ENCODE measurements at places on chromosomes 1 and 21.

DNA sequence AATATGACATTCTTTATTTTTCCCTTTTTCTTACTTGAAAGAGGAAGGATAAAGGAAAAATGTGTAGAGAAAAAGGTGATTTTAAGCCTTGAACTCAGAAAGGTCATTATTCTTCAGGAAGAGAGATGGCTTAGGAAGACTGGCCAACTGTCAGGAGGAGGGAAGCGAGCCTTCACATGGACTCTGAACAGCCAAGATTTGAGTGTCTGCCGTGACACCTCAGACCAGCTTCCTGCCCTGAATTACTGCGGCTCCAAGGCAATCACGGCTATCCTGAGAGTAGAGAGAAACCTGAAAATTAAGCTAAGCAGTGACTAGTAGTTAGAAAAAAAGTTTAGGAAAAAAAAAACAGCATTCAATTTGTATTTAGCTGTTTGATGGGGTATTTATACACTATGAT, 314.7 kb downstream of the KCNH1 start:
- DNase-seq, result no peak

DNA sequence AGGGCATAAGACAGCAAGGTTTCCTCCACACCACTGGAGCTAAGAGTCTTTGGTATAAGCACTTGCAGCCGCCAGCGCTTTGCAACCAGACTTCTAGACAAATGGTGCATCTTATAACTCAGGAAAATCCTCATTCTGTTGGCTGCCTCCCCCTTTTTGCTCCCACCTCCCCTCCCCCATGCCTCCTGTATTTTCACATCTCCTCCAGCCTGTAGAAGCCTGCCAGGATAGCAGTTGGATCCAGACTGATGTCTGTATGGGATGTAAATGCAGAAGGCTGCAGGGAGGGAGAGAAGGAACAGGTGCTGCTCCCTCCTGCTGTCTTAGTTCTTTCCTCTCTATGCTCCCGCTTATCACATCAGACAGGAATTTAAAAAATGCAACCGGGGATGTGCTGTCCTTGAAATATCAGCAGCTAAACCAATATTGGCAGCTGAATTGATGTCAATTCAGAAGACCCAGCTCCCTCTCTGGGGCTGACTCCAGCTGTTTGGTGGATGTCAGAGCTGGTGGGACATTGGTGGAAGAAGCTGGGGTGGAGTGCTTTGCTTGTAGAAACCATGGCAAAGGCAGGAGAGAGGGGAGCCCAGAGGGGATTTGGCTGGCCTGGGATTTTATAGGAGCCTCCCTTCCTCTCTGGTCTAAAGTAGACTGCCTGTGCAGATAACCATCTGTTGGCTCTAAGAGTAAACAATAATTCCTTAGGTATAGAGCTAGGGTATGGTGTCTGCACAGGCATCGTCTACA, 53.5 kb downstream of the NFASC start:
- DNase-seq, result no peak

DNA sequence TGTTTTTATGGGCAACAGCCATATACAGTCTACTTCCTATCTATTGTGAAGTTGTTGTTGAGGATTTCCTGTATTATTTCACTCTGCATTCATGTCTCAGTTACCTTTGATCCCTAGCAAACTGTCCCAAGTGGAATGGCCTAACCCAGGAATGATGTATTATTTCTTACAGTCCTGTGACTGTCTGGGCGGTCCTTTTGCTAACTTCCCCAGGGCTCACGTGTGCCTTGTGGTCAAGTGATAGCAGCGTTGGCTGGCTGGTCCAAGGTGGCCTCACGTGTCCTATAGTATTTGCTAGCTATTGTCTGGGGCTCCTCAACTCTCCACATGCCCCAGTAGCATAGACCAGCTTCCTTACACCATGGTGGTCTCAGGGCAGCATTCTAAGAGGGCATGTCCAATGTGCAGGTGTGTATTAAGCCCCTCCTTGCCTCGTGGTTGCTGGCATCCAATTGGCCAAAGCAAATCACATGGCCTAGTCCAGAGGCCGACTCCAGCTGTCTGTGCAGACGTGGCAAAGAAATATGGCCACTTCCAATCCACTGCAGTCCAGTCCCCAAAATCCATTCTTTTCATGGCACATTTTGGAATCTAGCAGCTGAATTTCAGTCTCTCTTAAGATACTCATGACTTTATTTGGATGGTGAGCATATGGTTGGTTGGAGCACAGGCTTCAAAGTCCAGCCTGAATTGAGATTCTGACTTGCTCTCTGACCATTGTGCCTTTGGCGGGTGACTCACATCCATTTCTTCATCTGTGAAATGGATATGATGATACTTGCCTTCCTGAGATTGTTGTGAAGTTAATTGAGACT, 94.1 kb downstream of the GALNT2 start:
- no peak for DNase-seq

- peak; percentile 86 for DNase-seq
Observed at GRCh38 chr21:20971296-20971921, 26.8 kb upstream of the NCAM2 start.

GRCh38 chr21:14962217-14962616, 102.6 kb downstream of the NRIP1 start:
- no peak for DNase-seq

DNA sequence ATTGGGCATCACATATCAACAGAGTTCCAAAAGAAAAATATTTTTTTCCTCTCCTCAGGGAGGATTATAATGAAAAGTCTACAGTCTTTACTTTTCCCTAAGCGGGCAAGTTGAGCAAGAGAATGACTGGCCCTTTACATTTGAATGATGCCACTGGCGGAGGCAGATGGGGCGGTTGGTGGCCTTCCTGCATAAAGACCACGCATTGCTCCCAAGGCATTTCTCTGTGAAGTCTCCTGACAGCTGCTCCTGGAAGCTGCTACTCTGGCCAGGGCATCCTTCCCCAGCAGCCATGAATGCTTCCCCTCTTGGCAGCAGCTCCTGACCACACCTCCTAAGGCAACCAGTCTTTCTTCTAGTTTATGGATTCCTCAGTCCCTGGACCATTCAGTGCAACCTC, 161.1 kb upstream of the RRP15 start:
- DNase-seq, result no peak

- DNase-seq, result no peak
Observed at GRCh38 chr1:240658312-240658960, 46.5 kb upstream of the GREM2 start.

DNA sequence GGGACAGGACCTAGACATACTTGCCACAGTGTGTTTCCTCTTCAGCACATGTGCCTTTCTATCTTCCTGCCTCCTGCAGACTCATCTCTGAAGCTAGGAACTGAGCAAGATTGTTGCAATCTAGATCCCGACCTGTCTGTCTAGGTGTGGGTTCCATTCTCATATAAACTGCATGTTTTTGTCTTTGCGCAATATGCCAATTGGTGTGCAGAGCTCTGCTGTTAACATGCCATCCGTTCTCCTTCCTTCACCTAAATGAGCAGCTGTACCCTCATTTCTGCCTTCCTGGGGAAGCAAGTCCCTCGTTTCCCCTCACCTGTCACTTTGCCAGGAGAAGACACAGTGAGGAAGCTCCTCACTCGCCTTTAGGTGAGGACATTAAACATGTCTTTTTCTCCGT, 55.5 kb downstream of the SLC35F3 start:
- DNase-seq, result no peak

DNA sequence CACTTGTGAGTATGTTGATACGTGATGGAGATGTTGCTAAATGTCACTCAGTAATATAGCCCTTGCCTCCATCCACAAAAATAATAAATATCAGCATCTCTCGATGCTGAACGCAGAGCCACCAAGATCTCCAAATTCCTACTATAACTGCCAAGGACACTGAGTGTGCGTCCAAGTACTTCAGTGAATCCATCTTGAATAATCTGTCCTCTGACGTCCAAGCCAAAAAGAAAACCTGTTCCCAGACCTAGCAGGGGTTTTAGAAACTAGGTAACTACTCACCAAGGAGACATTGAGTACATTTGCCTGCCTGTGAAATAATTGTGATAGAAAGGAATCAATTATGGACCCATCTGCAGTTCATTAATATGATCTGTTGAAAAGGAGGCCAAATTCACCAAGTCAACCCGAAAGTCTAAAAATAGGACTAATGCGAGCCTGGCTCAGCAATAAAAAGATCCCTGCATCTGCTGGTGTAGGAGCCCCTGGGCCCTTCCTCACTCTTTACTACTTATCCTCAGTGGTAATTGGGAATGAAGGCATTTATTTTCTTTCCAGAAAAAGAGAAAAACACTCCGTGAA, 226.9 kb upstream of the IRF2BP2 start:
- DNase-seq, result no peak

GRCh38 chr1:41902159-41902577, 16.6 kb downstream of the HIVEP3 start:
- DNase-seq, result no peak

DNA sequence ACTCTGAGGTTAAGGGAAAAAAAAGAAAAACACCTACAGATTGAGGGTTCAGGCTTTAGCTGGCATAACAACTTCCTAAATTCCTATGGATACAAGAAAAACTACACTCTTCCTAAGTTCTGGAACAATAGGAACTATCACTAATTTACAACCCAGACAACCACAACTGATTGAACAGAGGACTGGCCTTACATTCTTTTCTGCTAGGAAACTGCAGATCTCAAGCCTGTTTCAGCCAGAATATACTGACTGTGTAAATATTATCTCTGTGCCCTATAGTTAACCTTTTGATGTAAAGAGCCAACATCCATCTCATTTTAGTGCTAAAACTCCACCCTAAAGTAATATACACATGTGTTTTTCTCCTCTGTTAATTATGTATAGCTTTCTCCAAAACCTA, 1186.5 kb upstream of the TMPRSS15 start:
- DNase-seq, result no peak

- DNase-seq, result no peak
Observed at GRCh38 chr21:36384885-36385232, 333 bp upstream of the CHAF1B start.

GRCh38 chr1:40397258-40397657, 23.7 kb downstream of the SMAP2 start:
- no peak for DNase-seq

GRCh38 chr1:8032366-8032910, 6.3 kb upstream of the ERRFI1 start:
- DNase-seq, result no peak

DNA sequence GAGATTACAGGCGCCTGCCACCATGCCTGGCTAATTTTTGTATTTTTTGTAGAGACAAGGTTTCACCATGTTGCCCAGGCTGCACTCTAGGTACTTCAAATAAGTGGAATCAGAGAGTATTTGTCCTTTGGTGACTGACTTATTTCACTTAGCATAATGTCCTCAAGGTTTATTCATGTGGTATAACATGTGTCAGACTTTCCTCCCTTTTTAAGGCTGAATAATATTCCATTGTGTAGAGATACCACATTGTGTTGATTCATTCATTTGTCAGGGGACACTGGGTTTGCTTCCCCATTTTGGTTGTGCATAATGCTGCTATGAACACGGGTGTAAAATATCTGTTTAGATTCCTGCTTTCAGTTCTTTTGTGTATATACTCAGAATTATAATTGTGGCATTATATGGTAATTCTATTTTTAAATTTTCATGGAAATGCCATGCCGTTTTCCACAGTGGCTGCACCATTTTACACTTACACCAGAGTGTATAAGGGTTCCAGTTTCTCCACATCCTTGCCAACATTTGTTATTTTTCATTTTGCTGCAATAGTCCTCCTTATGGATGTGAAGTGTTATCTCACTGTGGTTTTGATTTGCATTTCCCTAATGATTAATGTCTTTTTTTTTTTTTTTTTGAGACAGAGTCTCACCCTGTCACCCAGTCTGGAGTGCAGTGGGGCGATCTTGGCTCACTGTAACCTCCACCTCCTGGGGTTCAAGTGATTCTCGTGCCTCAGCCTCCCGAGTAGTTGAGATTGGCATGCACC, 35.1 kb downstream of the IL6R start:
- no peak for DNase-seq

GRCh38 chr1:12370333-12370975, 140.6 kb downstream of the VPS13D start:
- no peak for DNase-seq

DNA sequence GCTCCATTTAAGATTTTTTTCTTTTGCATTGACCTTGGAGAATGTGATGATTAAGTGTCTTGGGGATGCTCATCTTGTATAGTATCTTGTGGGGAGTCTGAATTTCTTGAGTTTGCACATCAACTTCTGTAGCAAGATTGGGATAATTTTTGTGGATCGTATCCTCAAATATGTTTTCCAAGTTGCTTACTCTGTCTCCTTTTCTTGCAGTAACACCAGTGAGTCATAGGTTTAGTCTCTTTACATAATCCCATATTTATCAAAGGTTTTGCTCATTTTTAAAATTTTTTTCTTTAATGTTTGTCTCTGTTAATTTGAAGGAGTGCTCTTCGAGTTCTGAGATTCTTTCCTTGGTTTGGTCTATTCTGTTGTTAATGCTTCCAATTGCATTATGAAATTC, 41.7 kb upstream of the ANGPTL1 start:
- DNase-seq, result no peak

DNA sequence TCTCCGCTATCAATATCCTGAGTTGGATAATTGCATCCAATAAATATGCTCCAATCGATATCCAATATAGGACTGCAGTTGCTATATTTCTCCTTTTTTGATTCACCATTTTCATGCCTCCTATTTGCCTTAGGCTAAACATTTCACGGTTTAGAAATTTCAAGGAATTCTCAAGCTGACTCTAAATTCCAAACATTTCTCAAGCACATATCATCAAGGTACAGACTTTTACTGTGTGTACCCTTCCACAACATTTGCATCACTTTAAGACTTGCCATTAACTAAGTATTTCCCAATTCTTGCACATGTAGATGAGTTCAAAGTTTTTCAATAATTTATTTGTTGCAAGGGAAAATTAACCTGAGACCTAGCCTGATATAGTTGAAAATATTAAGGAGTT, 795.2 kb upstream of the TMPRSS15 start:
- DNase-seq, result no peak

- DNase-seq, result no peak
Observed at GRCh38 chr1:69994241-69994640, 211.1 kb downstream of the LRRC40 start.

DNA sequence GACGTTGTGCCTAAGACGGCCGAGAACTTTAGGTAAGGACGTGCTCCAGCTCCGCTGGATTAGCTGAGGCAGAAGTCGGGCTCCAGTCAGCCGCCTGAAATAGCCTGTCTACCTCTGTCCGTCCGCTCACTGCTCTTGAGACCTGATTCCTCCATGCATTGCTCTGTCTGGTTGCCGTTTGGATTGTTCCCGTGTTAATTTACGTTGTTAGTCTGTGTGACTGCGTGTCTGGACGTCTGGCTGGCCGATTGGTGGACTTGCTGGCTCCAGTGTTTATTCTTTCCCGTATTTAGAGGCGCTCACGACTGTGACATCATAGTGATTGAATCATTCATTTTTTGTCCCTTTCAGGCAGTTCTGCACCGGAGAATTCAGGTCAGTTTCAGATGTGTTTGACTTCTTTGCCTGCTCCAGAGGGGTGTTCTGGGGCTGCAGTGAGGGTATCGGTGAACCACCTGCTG, 684 bp downstream of the PPIH start:
- no peak for DNase-seq

DNA sequence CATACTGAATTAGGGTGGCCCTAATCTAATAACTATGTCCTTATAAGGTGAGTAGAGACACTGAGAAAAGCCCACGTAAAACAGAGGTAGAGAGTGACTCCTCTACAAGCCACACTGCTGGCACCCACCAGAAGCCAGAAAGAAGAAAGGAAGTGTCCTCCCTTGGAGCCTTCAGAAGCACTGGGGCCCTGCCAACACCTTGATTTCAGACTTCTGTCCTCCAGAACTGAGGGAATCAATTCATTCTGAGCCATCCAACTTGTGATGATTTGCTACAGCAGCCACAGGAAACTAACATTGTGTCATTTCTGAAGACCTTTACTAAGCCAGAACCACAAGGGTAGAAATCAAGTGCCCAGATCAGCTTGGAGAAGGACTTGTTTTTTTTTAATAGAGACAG, 15.0 kb downstream of the GNB1 start:
- DNase-seq, result no peak

GRCh38 chr1:40495315-40495903, 13.2 kb upstream of the EXO5 start:
- no peak for DNase-seq
